ENCODE measurements at places on chromosomes 4 and X. TPM values are rescaled to one million over a fixed set of nuclear protein-coding genes. Genes with fewer than 3 reads are reported as not detected.

Gene TMEM192
- 21.7 TPM for polyA plus RNA-seq

Gene FAM156A
- 48.9 TPM for polyA plus RNA-seq

Gene MBNL3
- polyA plus RNA-seq, result 19.4 TPM

Gene LANCL3
- polyA plus RNA-seq, result 2.6 TPM

Gene NUP62CL
- polyA plus RNA-seq, result 8.9 TPM

Gene HERC3
- polyA plus RNA-seq, result 22.7 TPM

Gene GATA1
- 1.5 TPM for polyA plus RNA-seq

Gene CCNA2
- 75.7 TPM for polyA plus RNA-seq

Gene RHOXF2
- 0.12 TPM for polyA plus RNA-seq

Gene SSX4B
- not detected for polyA plus RNA-seq
